ENCODE measurements at places on chromosomes 5 and 9.
A peak's percentile ranks its signal among the peaks of the same experiment; 100 is the strongest.

DNA sequence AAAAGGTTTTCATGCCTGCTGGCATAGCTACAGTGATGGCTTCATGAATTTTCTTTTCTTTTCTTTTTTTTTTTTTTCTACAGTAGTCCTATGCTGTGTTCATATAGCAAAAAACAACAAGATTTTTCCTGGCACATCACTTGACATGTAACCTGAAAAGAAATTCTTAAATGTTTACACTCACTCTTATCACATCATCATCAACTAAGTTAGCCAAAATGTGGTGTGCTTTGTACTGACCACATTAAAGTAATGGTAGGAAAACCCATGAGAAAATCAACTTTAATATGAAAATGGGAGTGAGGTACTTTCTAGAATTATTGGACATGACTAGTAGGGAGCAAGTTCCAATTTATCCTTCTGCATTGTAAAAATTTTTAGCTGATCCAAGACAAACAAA, 146.7 kb downstream of the SSBP2 start:
- no peak for DNase-seq

DNA sequence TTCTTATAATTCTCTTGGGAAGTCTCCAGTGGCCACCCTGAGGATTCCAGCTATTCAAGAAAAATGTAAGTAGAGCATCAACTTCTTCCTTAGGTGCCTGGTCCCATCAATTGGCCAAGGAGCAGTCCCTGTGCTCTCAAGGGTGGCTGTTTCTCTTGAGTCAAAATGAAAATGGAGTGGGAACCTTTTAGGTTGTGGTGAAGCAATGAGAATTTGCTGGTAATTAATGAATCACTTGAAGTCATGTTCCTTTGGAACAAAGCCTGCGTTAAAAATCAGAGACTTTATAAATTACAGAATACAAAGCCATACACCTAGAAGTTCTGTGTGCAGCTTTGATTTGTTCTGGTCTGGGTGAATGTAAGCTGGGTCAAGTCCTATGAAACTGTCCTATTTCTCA, 48.9 kb downstream of the IL31RA start:
- no peak for DNase-seq

GRCh38 chr5:116982035-116982434, 407.4 kb upstream of the SEMA6A start:
- DNase-seq: no peak

- DNase-seq: peak; percentile 22
These were observed 63.0 kb upstream of the BASP1 start for GRCh38 chr5:17154211-17154996.

DNA sequence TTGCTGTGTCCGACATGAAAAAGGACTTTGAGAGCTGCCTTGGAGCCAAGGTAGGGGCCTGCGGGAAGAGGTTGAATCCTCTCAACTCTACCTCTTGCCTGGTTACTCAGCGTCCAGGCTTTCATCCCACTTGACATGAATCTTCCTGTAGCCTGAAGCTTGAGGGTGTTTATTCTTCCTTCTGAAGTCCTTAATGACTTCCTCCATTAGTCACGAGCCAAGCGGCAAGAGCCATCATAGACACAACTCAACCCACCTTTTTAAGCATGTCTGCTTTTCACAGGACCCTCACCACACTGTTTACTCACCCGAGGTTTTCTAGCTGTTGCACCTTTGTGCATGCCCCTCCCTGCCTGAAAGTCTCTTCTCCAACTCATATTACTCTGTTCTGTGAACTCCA, 40.2 kb downstream of the ACO1 start:
- no peak for DNase-seq

- no peak for DNase-seq
These were observed 147.4 kb upstream of the FTMT start for GRCh38 chr5:121704291-121704690.

- no peak for DNase-seq
These were observed 228.7 kb upstream of the NR4A3 start for GRCh38 chr9:99592834-99593574.

- DNase-seq: no peak
These were observed 3.4 kb downstream of the MEIKIN start for GRCh38 chr5:131942016-131942415.

GRCh38 chr9:72954431-72955125, 1.7 kb upstream of the ALDH1A1 start:
- no peak for DNase-seq

GRCh38 chr9:86860006-86860405, 87.3 kb downstream of the GAS1 start:
- no peak for DNase-seq

DNA sequence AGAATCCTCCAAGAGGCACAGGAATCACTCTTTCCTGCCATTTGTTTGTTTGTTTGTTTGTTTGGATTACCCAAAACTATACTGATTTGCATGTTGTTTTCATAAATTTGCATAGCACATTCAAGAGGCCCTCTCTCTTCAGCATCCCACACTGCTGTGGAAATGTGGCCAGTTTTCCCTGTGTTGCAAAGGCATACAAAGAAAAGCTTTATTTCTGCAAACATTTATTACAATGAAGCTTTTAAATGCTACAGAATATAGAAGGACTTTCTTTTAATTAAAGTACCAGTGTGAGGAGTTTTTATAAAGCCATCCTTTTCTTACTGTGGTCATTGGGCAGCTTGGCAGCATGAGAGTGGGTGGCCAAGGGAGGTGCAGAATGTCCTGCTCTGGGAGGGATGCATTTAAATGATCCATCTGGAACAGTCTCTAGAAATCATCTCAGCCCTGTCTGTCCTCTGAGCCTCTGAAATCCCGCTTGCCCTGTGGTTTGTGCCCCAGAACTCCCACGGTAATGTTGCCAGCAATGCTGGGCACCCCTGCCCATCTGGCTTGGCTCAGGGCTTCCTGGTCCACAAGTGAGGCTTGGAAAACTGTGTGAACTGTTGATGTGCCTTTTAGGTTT, 356.8 kb upstream of the KIF2A start:
- DNase-seq: no peak

DNA sequence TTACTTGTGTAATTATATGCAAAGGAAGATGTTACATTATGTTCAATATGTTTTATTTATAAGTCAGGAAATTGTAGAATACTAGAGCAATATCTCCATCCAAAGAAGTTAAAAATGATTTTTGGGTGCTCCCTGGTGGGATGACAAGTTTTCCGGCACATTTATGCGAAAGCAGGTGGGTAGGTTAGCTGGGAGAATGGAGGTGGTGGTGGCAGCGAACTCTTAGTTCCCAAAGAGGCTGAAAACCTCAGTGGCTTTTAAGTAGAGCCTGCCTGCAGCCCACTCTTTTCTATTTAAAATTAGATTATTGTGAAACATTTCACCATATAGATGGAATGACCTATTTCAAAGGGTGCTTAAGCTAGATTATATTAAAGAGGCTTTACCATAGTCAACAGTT, 51.8 kb downstream of the ANKRD33B start:
- DNase-seq: no peak

DNA sequence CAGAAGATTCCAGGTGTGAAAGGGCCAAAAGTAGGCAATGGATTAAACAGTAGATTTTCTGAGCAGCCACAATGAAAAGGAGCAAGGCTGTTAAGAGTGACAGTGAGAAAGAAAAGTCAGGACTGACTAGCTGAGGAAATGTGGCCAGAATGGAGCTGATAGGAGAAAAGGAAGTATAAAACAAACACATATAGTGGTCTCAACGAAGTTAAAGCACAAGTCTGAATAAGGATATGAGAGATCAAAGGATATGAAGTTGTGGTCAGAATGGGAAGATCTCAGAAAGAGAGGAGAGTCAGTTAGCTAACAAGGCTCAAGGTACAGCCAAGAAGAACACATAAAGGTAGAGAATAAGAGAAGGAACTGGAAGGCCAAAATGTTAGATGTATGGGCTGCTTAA, 39.9 kb downstream of the FNIP1 start:
- DNase-seq: no peak

GRCh38 chr5:142478113-142478512, 153.3 kb upstream of the SPRY4 start:
- DNase-seq: no peak

GRCh38 chr5:103208460-103208859, 50.1 kb upstream of the MACIR start:
- DNase-seq: no peak

GRCh38 chr9:15353892-15354291, 46.9 kb upstream of the TTC39B start:
- no peak for DNase-seq

- no peak for DNase-seq
These were observed 143.8 kb downstream of the MELK start for GRCh38 chr9:36716496-36716895.

GRCh38 chr5:91830361-91830953, 447.3 kb upstream of the ARRDC3 start:
- DNase-seq: no peak

All from Panc1 (cell line).